ENCODE measurements at places on chromosomes 5 and 9.

DNA sequence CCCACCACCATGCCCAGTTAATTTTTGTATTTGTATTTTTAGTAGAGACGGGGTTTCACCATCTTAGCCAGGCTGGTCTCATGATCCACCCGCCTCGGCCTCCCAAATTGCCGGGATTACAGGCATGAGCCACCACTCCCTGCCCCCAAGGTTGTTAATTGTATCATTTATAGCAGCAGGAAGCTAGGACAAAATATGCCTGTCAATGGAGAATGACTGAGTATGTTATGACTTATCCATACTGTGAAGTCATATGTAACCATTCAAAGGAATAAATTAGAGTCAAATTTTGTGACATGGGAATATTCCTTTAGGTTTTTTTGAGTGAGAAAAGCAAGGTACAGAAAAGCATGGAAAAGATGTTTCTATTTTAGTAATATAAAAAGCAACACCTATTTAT, 3.9 kb upstream of the DAB2 start:
- DNase-seq = no peak

DNA sequence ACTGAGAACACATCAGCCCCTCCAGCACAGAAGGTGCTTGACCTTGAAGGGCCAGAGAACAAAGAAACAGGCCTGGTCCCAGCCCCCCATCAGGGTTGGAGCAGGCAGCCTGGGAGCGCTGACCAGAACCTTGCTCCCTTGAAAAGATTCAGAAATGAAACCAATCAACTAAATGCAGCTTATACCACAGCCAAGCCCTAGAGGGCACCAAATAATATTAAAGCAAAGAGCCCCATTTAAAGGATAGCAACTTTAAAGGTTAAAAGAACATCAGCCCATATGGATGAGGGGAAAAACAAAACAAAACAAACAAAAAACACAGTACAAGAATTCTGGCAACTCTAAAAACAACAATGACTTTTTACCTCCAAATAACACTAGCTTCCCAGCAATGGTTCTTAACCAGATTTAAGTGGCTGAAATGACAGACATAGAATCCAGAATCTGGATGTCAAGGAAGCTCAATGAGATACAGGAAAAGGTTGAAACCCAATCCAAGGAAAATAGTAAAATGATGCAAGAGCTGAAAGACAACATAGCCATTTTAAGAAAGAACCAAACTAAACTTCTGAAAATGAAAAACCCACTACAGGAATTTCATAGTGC, 471.9 kb downstream of the MTRR start:
- DNase-seq = no peak

GRCh38 chr5:176675676-176676360, 28.5 kb downstream of the TSPAN17 start:
- DNase-seq = no peak

DNA sequence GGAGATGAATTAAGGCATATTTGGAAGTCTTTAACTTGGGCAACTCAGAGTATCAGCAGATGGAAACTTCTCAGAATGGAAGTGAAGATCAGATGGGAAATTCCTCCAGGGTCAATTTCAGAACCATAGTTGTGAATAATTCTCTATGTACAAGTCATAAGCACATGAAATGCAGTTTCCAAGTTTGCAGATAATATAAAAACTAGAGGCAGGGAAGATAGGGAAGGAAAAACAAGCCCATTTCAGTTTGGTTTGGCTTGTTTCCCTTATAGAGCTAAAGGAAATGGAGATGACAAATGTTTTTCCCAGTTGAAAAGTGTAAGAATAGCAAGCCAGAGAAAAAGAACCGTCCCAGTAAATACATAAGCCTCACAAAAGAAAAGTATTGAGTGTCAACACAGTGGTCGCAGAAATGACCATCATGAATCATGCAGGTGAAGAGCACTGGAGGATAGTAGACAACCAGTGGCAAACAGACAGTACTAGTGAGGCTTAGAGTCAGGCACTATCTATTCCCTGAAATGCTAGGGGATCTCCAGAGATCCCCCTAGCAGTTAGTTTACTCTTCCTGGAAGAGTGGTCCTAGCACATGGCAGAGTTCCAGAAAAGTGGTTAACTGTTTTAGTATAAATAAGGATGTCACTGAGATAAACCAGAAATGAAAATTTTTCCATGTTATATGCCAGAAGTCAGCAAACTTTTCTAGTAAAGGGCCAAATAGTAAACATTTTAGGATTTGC, 245.9 kb downstream of the SAXO1 start:
- DNase-seq = no peak

- DNase-seq = no peak
These were observed 305.7 kb upstream of the KCNN2 start for GRCh38 chr5:114056185-114056538.

DNA sequence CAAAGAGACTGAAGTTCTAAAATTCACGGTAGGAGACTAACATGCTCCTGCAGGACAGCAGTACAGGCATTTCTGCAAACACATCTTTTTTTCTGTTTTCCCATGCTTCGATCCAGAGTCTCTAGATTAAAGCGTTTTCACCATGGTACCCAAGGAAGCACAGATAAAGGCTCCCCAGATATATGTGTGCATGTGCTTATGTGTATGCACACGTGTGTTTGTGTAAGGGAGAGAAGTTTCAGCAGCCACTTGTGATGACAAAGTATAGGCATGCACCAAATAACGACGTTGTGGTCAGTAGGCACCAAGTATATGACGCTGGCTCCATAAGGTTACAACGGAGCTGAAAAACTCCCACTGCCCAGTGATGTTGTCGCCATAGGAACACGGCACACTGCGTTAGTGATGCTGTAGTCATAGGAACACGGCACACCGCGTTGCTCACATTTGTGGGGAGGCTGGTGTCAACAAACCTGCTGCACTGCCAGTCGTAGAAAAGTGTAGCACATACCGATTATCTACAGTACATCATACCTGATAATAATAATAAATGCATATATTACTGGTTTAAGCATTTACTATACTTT, 21.7 kb downstream of the MED10 start:
- no peak for DNase-seq

DNA sequence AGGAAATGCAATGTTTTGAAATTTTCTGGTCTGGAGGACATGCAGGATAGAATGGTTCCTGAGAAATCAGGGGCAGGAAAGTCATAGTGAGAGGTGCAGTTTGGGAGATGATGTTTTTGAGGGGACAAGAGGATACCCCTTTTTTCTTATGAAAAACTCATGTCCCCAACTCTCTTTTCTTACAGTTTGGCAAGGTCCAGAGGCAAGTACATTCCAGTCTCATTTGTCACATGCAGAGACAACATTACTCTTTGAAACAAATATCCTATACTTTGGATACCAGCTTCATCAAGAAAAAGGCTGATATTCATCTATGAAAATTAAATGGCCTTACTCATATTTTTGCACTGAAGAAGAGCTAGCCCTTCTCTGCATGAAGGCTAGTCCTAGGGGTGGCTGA, 48.2 kb downstream of the EQTN start:
- no peak for DNase-seq

DNA sequence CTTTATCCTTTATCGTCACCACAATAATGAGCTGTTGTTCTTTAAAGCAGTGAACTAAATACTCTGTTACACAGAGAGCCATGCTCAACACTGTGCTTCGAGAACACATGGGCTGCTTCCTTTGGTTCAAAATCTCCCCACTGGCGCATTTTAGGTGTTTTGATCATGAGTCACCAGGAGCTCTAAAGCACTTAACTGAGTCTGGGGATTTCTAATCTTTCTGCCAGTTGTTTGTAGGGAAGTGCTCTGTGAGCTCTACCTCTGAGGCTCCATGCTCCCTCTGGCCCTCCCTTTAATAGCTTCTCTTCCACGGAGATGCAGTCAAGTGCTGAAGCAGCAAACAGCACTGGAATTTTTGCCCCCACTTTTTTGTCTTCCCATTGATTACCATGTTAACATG, 17.0 kb downstream of the ERAP2 start:
- DNase-seq = no peak

Data from stimulated activated CD8-positive, alpha-beta memory T cell treated with anti-CD3 and anti-CD28 coated beads, Interleukin-2, amount 100 ng/mL, for 1 hour (primary cell).